CD4-positive, alpha-beta T cell (primary cell): ENCODE measurements at places on chromosomes 4 and X.

DNA sequence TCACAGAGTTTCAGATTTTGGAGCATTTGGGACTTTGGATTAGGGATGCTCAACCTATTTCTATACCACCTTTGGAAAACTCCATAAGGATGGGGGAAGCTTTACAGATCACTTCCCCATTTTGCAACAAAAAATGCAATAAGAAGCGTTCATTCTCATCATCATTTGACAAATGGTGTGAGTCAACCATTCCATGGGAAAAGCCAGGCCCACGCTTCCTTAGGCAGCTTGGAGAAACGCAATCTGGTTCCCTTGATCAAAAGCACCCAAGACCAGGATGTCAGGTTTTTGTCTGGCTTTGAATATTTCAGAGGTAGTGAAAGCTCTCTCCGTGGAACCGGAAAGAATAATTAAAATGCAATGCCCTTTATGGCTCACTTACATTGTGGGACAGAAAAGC, 79.3 kb upstream of the C4orf50 start:
- no peak for DNase-seq

DNA sequence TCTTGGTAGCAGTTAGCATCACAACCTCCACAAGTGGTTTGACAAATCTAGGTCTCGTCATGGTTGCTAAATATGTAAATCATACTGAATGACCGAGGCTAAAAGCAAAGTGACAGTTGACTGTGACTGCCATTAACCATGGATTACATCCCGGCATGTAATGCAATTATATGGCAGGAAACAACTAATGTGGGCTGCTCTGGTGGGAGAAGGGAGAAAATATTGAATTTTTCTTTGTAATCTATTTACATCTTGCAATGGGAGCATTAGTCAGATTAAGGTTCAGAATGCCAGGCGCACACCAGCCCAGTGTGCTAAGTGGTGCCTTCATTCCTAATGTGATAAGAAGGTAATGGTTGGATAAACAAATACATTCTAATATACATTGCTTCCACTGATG, 35.8 kb downstream of the UNC5C start:
- DNase-seq, result no peak

DNA sequence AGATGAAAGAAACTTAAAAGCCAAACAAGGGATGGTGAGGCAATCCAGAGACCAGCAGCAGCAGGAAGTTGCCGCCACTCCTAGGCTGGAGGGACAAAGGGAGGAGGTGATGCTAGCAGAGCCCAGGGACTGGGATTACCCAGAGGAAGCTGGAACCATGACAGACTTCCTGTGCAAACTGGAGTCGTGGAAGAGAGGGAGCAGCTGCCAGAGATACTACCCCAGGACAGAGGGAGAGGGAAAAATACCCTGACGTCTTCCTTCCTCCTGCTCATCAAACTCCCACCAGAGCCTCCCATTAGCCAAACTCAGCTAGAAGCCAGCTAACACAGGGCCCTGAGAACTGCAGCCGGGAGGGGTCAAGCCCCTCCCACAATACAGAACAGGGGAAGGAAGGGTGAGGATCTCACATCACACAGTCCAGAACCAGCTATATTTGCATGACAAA, 101.2 kb upstream of the KLF3 start:
- no peak for DNase-seq

DNA sequence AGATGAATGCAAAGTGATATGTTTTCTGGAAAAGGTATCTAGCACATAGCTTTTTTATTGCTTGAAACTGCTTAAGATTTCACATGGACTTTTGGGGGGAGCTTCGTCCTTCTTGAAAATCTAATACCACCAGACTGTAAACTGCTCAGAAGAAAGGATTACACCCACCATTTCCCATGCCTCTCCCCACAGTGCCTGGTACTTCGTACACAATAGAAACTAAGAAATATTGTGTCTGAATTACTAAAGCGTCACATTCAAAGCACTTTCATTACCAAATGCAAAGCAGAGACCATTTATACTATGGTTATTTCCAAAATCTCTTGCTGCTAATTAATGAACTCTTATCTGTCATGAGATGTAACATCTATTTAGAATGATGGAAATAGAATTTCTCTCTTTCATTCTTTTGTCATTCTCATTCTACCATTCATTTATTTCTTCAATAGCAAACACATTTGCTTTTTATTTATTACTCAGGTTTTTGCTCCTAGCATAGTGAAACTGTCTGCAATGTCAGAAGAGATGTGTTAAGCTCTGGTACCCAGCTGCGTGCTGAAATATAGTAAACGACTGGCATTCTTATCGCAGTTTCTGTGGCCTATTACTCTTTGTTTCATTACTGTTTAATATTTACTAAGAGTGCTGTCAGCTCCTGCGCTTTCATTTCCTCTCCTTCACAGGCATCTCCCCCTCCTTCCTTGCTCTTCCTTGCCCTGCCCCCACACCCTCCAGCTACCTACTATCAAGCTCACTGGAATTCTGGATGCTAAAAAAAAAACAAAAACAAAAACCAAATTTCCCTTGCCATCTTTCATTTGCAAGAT, 51.4 kb upstream of the RAPGEF2 start:
- DNase-seq, result no peak

- DNase-seq, result no peak
These were observed 128.1 kb upstream of the STK26 start for GRCh38 chrX:131894995-131895394.

GRCh38 chrX:149467461-149467860, 37.6 kb downstream of the IDS start:
- DNase-seq, result no peak

DNA sequence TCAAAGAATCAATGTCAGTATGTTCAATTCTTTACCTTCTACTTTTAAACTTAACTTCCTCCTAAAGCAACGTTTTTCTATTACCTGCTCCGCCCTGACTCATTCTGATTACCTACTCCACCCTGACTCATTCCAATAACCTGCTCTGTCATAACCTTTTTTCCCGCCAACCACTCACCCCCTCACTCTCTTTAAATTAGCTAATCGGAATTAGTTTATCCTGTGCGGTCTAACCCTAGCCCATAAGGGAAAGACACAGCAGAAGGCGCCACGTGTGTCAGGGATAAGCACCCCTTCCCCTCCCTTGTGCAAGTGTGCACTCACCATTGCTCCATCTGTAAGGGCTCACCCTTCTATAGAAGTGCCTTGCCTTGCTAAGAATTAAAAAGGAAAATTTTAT, 64.4 kb downstream of the EIF4E start:
- DNase-seq, result no peak

- no peak for DNase-seq
These were observed 226.1 kb downstream of the COX18 start for GRCh38 chr4:72843466-72843865.

- DNase-seq, result no peak
These were observed 55.9 kb downstream of the HTRA3 start for GRCh38 chr4:8325291-8325973.

- DNase-seq, result no peak
These were observed 2.5 kb upstream of the PDGFRA start for GRCh38 chr4:54226404-54227255.

DNA sequence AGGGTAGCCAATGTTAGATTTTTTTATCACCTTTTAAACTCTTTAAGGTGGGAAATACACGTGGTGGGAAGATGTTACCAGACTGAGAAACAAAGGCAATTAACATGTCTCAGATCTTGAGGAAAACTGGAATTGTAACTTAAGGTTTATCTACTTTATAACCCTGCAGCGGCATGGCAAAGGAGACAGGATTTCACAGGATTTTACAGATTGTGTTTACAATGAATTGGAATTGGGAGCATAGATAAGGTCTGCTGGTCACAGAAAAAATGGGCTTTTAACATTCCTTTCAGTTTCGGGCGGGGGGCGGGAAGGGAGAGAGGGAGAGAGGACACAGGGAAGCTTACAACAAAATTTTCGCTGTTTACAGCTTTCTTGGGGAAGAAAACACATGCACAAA, 467.5 kb upstream of the CT83 start:
- no peak for DNase-seq

- no peak for DNase-seq
These were observed 85.1 kb downstream of the SLC2A9 start for GRCh38 chr4:9936129-9936644.

DNA sequence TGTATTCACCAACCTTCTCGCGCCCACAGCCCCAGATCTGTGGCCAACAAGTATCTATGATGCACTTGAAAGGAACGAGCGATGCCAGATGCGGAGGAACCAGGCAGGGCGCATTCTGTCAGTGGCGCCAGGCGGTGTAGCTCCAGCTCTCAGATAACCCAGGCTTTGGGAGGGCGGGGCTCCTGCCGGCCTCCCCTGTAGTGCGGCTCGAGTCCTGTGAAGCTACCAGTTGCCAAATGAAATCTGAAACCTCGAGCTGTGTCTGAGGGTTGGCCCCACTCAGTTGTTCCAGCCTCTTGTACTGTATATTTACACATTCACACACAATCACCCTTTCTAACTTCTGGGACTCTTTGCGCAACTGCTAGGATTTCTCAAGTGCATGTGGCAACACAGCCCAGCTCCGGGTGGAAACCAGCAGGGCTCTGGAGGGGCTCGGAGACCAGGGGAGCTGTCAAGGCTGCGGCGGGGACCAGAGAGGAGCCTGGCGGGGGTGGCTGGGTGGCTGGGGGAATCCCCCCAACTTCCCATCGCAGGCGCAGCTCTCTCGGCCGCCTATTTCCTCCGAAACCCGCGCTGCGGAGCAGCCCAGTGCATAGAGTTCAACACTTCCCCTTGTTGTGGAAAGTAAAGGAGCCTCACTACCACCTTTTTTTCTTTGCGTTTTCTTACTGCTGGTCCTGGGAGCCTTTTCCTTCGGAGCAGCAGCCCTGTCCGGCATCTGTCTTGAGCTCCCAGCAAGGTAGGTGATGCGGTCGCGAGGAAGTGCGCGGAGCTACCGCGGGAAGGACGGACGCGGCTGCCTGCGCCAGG, at the start of gene ARHGAP24:
ARHGAP24 (plus strand) TSS at position 333 of the 813 bp plus-strand sequence.
- no peak for DNase-seq

DNA sequence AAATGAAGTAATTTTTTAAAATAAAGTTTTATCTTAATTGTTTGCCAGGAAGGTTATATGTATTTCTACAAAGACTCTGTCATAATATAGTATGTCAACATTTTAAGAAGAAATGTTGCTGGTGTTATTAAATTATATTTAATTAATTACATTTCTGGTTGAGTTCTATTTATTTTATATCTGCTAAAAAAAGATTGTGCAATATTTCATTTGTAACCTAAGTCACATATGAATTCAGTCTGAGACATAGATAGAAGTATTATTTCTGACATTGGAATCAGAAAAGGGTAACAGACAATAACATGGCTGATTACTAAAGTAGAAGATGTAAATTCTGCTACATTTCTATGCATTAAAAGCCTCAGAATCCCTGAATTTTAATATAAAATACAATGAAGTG, 1985.1 kb downstream of the C4orf33 start:
- no peak for DNase-seq

- no peak for DNase-seq
These were observed 23.0 kb downstream of the GPR174 start for GRCh38 chrX:79167462-79167861.

DNA sequence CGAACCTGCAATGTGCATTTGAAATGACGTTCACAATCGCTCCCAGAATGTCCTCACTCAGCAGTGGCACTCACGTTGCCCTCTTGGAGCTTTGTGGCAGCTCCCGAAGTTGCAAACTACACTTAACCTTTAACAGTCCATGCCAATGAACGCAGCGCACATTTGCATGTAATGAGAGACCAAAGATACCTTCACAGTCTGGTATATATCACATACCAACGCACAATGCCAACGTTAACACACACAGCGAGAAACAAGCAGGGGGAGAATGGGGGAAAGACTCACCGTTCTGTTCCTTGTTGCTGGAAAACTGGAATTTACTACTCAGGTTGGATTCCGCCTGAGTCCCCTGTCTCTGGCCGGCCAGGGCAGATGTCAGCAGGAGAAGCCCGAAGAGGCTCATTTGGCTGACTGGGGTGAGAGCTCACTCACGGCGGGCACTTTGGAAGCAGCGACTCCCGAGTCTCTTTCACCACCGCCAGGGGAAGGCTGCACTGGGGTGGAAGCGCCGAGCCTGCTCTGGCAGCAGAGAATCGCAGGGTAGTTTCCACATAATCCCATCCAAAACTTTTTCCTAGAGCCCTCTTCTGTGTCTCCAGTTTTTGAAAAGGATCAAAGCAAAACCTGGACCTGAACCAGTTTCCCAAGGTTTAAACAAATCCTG, 966 bp downstream of the PDGFC start:
- no peak for DNase-seq

- no peak for DNase-seq
These were observed 17.7 kb downstream of the APELA start for GRCh38 chr4:164894702-164895101.

DNA sequence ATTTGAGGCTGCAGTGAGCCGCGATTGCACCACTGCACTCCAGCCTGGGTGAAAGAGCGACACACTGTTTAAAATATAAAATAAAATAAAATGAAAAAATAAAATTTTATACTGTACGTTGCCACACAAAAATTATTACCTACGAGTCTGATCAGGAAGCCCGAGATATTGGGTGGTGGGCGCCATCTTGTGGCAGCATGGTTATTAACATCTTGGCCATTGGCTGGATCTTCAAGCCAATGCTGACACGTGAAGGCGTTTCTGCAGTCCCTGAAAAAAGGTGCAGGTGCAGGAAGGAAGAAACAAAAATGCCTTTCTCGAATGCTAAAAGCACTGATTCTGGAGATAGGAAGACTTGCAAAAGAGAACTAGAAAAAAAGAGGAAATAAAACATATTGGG, 4.9 kb upstream of the TLR8 start:
- DNase-seq, result peak; percentile 64

DNA sequence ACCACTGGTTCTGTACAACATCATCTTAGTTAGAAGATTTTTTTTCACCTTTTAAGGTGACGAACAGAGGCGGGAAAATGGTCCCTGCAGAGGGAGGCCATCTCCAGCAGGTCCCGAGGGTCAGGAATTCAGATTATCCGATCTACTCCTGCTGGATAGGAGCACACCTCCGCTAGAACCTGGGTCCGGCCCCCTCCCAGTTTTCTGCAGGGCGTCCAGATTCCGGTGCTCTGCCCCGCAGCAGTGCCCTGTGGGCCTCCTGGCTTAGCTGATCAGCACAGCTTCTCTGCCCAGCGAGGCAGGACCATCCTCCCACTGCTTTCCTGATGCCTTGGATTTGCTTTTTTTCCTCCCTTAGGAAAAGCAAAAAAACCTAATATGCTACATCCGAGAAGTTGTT, 2.3 kb downstream of the TBL1X start:
- DNase-seq, result no peak

GRCh38 chrX:48782795-48783194, 3.6 kb upstream of the GATA1 start:
- DNase-seq, result no peak

GRCh38 chrX:33726281-33727160, 405.6 kb downstream of the FAM47A start:
- no peak for DNase-seq

GRCh38 chrX:40835526-40835925, 100.2 kb upstream of the MED14 start:
- no peak for DNase-seq

DNA sequence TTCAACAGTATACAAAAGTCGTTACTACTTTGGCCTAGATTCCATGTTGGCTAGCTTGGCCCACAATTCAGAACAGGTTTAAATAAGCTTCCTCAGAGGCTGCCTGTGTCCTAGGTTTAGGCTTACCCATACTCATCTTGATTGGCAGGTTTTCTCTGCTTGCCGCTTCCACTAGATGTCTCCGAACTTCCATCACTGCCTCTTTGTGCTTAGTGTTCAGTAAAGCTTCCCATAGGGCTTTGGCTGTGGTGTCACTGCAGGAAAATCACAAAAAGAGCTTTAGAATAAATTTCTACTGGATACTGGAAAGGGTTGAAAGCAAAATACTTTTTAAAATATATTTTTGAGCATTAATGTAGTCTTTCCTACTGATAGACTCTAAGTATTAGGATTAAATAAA, 52.4 kb downstream of the SCFD2 start:
- no peak for DNase-seq

GRCh38 chr4:158302076-158302866, 92.0 kb downstream of the TMEM144 start:
- DNase-seq, result no peak
